Subcutaneous preadipocyte (primary cell): ENCODE measurements at places on chromosomes 2 and 18. TPM values are rescaled to one million over a fixed set of nuclear protein-coding genes. Genes with fewer than 3 reads are reported as not detected.

Gene SYT4
- not detected in 2 replicates for total RNA-seq

Gene RTTN
- 15.8 and 36.9 TPM in 2 replicates for total RNA-seq

Gene GKN2
- total RNA-seq: not detected in 2 replicates

Gene KIAA2012
- not detected in 2 replicates for total RNA-seq

Gene ALPG
- not detected in 2 replicates for total RNA-seq

Gene ANKRD62
- not detected in 2 replicates for total RNA-seq

Gene ACMSD
- total RNA-seq: not detected in 2 replicates

Gene APCDD1
- 0.73 TPM in 1 of 2 replicates, not detected in the other for total RNA-seq

Gene PARD3B
- total RNA-seq: 6.6 and 6.8 TPM in 2 replicates

Gene CCDC148
- total RNA-seq: 0.37 and 0.39 TPM in 2 replicates

Gene MEMO1
- total RNA-seq: 46.3 and 56.7 TPM in 2 replicates

Gene RUFY4
- total RNA-seq: not detected in 2 replicates

Gene IL36B
- total RNA-seq: not detected in 2 replicates

Gene HSPE1
- 75.3 and 90.9 TPM in 2 replicates for total RNA-seq

Gene GREB1L
- total RNA-seq: 1.1 and 1.8 TPM in 2 replicates

Gene SALL3
- not detected in 2 replicates for total RNA-seq

Gene ALK
- not detected in 2 replicates for total RNA-seq
